ENCODE measurements at places on chromosomes 7 and 10.

DNA sequence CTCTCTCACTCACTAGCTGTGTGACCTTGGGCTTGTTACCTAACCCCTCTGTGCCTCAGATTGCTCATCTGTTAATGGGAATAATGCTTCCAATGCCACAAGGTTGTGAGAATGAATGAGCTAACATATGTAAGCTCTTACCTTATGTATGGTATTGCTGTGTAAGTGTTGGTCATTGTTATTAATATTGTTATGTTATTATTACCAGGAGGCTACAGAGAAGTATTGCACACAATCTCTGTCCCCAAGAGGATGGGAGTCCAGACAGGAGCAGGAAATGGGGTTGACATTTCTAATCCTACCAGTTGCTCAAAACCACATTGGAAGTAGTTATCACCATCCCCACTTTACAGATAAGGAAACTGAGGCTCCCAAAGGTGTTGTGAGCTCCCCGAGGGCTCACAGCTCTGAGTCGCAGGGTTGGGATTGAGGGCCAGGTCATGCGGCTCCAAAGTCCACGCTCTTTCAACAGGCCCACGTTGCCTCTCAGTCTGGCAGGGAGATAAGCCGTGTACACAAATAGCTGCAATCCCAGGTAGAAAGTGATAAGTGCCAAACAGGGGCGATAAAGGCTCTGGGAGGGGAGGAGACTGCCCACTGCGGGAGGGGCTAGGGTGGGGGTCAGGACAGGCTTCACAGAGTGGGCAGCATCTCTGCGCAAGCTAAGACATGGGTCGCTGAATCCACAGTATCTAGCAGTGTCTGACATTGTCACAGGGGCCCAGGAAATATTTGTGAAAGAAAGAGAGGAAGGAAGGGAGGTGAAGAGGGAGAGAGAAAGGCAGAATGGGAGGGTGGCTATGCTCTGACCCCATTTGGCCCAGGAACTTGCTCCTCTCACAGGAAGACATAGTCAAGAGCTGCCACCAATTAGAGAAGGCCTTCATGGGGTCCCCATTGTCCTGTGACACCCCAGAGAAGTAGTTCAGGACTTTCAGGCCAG is 9.6 kb upstream of the ZMIZ1 start:
- DNase-seq = no peak

DNA sequence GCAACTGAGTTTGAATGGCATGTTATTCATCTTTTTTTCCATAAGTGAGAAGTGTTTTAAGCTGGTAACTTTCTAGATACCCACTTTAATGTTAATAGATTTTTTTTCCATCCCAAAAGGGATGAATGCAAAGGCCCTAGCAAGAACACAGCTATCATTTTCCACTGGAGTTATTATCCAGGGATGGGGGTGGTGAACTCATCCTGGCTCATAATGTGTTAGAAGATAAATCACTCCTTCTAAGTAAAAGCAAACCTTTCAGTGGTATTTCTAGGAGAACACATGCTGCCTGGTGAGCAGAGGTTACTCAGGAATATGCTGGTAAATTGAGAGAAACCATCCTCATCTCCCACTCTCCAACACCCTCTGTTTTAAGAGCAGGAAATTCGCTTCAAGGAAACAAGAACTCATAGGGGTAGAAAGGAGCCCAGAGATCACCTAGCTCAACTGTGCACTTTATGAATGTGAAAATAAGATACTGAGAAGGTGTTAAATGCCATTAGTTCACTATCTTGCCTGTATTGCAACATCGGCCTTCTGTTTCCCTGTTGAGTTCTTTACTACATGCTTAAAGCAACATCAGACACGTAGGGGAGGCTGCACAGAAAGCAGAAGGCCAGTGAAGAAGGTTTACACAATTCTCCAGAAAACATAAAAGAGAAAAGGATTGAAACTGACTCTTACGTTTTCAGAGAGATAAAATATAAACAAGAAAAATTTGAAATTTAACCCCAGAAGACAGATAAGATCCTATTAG is 264.0 kb upstream of the PRKCQ start:
- no peak for DNase-seq

GRCh38 chr10:101902820-101903145 is 59.2 kb upstream of the KCNIP2 start:
- no peak for DNase-seq

DNA sequence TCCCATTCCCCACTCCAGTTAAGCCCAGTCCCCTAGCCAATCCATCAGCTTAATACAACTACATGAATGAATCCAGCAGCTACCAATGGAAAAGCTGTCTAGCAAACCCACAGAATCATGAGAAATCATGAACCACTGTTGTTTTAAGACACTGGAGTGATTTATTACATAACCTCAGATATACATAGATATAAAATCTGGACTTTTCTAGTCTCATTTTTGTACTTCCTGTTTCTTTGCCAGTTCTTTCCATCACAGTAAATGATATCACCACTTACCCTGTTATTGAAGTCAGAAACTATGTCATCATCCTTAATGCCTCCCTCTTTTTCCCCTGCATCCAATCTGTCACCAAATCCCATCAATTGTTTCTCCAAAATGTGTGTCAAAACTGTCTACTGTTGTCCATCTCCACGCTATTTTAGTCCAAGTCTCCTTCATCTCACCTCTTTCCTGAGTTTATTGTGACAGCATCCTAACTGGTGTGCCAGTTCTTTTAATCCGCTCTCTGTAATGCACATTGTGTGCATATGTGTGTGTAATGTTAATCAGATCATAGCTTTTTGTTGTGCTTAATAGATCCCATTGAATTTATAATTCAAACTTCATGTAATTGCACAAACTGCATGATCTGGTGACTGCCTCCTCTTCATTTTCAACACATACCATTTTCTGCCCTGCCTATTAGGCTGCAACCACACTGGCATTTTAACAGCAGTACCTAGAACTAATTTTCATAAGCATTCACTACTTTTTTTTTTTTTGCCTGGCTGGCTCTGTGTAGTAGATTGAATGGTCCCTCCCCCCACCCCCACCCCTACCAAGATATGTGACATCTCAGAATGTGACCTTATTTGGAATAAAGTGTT is 56.0 kb downstream of the MKLN1 start:
- no peak for DNase-seq

- DNase-seq = no peak
These were observed 711.2 kb upstream of the NRP1 start for GRCh38 chr10:34045571-34046190.

GRCh38 chr10:31112961-31113360 is 81.3 kb upstream of the ZNF438 start:
- no peak for DNase-seq

- no peak for DNase-seq
These were observed 55.8 kb upstream of the TRIL start for GRCh38 chr7:29013931-29014330.

GRCh38 chr7:20395511-20395910 is 64.8 kb downstream of the ITGB8 start:
- DNase-seq = no peak

GRCh38 chr7:96308253-96308949 is 13.5 kb downstream of the SLC25A13 start:
- DNase-seq = no peak

DNA sequence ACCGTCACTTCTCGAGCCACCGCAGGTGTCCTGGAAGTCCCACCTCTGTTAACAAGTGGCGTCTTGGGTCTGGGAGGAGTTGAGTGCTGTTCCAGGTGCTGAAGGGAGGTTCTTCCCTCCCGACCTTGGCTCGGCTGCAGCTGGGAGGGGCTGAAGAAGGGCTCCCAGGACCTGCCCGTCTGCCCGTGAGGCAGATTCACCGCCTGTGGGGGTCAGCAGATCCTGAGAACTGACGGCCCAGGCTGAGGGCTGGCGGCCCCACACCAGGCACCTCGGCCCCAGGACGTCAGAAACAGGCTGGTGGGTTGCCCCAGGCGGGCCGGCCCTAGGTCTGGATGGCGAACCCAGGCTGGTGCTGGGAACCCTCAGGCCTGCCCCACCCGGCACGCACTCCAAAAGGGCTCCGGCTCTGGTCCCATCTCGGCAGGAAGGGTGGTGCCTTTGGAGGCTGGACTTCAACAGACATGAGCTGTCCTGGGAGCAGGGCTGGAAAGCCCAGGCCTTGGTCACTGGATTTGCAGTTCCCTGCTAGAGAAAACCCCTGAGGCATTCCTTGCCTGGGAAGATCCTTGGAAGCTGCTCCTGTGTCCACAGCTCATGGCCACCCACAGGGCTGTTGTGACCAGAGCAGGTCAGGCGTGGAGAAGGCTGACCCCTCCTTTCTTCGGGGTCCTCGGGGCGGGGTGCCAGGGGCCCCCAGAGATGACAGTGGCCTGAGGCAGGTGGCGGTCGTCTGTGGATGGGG is 42.6 kb upstream of the CFAP46 start:
- no peak for DNase-seq

DNA sequence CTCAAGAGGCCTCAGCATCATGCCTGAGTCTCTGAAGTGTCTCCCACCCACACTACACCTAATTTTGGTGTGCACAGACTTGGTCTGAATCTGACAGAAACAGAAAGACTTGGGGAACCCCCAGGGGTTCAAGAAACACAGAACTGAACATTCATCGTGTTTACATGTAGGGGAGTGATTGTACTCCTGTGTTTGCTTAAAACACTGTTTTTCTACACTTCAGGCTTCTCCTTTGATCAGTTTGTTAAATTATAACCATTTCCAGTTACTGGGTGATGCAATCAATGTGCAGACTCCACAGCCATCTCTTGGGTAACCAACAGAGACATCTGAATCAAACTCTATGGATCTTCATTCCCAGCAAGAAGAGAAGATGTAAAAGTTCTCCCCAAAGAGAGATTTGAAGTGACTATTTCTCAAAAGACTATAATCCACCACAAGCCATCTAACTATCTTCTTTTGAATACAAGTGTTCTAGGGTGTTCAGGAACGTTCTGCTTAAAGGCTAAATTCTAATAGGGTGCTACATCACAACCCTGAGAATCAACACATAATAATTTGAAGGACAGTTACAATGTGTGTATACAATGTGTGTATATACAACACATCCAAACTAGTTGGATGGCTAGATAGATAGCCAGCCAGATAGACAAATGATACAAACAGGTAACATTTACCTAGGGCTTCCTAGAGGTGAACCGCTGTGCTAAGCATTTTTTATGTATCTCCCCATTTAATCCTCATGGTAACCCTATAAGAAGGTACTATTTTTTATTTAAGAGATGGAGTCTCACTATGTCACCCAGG is 34.2 kb downstream of the DNAJC12 start:
- DNase-seq = no peak

- no peak for DNase-seq
These were observed 18.7 kb upstream of the CBLL1 start for GRCh38 chr7:107725138-107725740.

DNA sequence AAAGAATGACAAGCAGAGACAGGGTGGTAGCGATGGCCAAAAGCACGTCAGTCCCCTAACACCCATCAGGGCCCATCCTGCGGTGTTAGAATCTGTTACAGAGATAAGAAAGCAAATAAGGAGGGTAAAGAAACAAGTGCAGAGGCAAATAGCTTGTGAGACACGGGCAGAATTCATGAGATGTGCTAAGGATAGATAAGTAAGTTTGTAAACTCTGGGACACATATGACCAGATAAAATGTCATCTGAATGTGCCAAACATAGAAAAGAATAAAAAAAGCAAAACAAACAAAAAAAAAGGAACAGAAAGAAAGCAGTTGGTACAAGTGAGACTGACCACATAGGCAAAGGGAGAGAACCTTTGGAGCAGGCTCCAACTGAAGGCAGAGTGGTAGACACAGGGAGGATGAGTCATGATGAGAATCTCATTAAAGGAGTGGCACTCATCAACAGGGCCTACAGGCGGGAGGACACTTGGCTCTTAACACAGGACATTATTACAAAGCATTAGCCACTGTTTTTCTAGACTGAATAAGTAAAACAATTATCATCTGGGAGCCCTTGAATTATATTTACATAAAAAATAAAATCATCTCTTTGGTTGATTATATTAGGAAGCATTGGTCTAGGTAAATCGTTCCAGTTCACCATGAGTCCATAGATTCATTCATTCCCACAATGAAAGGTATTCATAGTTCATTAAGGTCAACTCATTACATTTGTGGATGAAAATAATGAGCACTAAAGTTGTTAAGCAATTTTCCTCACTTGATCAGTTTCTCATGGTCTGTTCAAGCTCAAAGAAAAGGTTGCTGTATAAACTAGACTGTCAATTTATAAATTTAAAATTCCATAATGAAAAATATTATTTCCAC is 21.5 kb upstream of the EPHB6 start:
- no peak for DNase-seq

- DNase-seq = no peak
These were observed 643.2 kb downstream of the PHTF2 start for GRCh38 chr7:78441737-78442136.

GRCh38 chr7:73809467-73809951 is 21.3 kb upstream of the CLDN4 start:
- DNase-seq = no peak

DNA sequence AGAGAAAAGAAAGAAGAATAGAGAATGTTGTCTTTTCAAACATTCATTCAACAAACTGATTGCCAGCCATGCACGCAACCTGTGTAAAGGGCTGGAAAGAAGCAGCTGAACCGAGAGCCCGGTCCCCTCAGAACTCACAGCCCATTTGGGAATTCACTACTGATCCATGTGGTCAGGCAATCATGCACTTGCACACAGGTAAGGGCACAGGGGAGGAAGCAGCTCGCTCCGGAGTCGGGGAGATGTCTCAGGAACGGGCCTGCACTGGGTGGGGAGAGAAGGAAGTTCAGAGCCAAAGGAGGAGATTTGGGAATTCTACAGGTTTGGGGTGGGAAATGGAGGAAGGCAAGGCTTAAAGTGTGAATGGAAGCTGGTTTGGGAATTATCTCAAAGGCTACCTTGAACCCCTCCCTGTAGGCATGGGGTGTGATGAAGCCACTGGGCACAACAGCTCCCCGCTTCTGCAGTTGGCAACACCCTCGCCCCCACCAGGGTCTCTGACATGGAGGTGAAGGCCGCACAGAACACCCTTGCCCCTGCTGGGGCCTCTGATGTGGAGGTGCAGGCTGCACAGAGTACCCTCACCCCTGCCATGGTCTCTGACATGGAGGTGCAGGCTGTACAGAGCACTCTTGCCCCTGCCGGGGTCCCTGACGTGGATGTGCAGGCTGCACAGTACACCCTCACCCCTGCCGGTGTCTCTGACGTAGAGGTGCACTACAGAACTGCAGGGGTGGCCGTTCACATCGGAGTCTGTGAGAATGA is 194.4 kb upstream of the RNF32 start:
- DNase-seq = no peak

All from omental fat pad (tissue), 4 donors.